ENCODE measurements at places on chromosomes 2 and 18. TPM values are rescaled to one million over a fixed set of nuclear protein-coding genes. Genes with fewer than 3 reads are reported as not detected.

DNA sequence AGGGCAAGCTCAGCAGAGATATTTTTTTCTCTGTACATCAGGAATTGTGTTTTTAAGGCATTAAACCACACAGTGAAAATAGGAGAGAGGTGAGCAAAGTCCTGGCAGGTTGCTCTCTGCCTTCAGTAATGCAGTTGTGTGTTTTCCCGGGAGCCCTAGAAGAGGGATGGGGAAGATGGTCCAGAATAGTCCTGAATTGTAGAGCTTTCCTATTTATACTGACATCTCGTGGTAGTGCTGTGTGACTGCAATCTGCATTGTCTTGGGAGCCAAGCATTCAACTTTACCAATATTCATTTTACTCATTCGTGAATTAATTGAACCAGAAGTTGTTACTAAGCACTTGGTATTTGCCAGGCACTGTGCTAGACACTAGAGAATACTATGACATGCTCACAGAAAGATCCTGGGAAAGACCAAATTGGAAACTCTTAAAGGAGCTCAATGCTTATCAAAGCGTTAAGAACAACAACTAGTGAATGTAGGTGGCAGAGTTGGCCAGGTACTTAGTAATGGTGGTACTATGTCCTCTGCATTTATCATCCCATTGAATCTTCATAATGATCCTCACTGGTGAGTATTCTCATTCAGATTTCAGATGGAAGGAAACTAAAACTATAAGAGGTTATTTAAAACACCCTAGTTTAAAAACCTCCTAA, 214.6 kb downstream of the TRIB2 start:
- DNase-seq: no peak

- DNase-seq: no peak
Observed at GRCh38 chr2:109144271-109144670, 15.3 kb downstream of the SH3RF3 start.

ANO7 gene
- total RNA-seq: 0.86 TPM

DNA sequence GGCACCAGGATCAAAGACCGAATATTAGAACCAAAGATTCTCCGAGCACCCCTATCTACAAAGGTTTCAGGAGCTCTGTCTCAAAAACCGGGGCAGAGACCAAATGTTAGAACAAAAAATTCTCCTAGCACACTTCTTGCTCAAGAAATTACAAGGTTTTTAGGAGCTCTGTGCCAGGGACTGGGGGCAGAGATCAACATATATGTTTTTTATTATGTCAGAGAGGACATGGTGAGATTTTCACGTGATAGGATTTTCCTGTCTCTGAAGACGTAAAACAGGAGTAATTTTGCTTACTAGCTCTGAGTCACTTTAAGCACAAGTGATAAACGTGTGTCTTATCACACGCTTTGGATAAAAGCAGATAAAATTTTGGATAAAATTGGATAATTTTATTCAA, 34.8 kb upstream of the ODC1 start:
- DNase-seq: no peak

RAB1A gene
- total RNA-seq: 91.9 TPM

GRCh38 chr18:75898651-75899050, 471.1 kb upstream of the SMIM21 start:
- DNase-seq: no peak
